Stomach (tissue), 19 donors: ENCODE measurements at places on chromosomes 4 and X. TPM values are rescaled to one million over a fixed set of nuclear protein-coding genes. Genes with fewer than 3 reads are reported as not detected.
A peak's percentile ranks its signal among the peaks of the same experiment; 100 is the strongest.

The TLR6 gene
- 0.46 TPM for polyA plus RNA-seq

The GAGE12D gene
- polyA plus RNA-seq: not detected

GRCh38 chr4:10781805-10782204, 97.2 kb upstream of the CLNK start:
- no peaks in the 10 kb centered on the region for H3K27me3 ChIP-seq
- no peaks in the 10 kb centered on the region for H3K4me1 ChIP-seq
- no peak overlapping the region for H3K27ac ChIP-seq
- H3K36me3 ChIP-seq: no peaks in the 10 kb centered on the region

The SRPX2 gene
- 2.6 TPM for polyA plus RNA-seq

GRCh38 chr4:57102050-57102624, 8.0 kb downstream of the IGFBP7 start:
- no peak overlapping the region for H3K4me3 ChIP-seq
- no peak overlapping the region for H3K27ac ChIP-seq
- no peaks in the 10 kb centered on the region for H3K27me3 ChIP-seq
- H3K36me3 ChIP-seq: no peaks in the 10 kb centered on the region

The USP51 gene
- 0.40 TPM for polyA plus RNA-seq

The NXF2B gene
- not detected for polyA plus RNA-seq

DNA sequence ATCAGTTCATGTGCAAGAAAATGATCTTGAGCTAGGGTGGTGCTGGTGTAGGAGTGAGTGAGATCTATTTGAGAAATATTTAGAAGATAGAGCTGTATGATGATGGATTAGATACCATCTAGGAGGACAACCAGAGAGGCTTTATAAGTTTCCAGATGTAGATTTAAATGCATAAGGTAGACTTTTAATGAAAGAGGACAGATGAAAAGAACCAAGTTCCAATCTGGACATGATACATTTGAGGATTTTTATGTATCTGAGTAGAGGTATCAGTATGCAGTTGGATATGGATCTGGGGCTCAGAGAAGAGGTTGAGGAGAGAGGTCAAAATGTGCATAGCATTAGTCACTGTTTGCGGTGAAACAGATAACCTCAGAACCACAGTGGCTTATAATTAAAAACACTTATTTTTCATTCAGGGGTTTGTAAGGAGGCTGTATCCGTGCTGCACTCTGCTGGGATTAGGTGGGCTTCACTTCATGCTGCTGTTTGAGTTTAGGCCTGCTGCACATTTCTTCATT, 348.7 kb downstream of the BMPR1B start:
- no peaks in the 10 kb centered on the region for H3K27me3 ChIP-seq
- H3K4me1 ChIP-seq: peaks cover 18% of the 10 kb centered on the region
- H3K27ac ChIP-seq: no peak overlapping the region
- H3K4me3 ChIP-seq: no peak overlapping the region

- no peaks in the 10 kb centered on the region for H3K4me1 ChIP-seq
- no peaks in the 10 kb centered on the region for H3K36me3 ChIP-seq
- no peak overlapping the region for H3K27ac ChIP-seq
Measured at GRCh38 chrX:132612821-132613564, 124.2 kb upstream of the MBNL3 start.

DNA sequence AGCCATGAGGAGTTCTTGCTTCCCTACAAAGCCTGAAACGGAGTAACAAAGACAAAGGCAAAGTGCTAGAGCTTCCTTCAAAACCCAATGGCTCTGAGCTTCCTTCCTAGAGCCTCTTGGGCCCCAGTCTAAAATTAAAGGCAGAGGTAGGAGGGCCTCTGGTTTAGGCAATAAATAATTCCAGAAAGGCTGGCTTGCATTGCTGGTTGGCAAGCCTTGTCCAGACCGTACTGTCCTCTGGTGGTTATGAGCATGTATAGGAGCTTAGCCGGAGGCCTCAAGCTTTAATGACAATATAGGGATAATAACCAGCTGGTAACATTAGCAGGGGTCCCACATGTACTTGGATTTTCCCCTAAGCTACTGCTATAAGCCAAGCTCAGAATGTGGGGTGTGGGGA, 237.3 kb downstream of the AR start:
- peak overlapping the region; percentile 35 for H3K27ac ChIP-seq
- no peak for DNase-seq
- no peaks in the 10 kb centered on the region for H3K27me3 ChIP-seq
- no peak overlapping the region for H3K4me3 ChIP-seq
- H3K4me1 ChIP-seq: no peaks in the 10 kb centered on the region
